ENCODE measurements at places on chromosomes 3 and 15.

- DNase-seq: no peak
Measured at GRCh38 chr3:8872261-8872660, 91.0 kb downstream of the RAD18 start.

GRCh38 chr3:4401441-4401840, 65.6 kb downstream of the SUMF1 start:
- DNase-seq: no peak

DNA sequence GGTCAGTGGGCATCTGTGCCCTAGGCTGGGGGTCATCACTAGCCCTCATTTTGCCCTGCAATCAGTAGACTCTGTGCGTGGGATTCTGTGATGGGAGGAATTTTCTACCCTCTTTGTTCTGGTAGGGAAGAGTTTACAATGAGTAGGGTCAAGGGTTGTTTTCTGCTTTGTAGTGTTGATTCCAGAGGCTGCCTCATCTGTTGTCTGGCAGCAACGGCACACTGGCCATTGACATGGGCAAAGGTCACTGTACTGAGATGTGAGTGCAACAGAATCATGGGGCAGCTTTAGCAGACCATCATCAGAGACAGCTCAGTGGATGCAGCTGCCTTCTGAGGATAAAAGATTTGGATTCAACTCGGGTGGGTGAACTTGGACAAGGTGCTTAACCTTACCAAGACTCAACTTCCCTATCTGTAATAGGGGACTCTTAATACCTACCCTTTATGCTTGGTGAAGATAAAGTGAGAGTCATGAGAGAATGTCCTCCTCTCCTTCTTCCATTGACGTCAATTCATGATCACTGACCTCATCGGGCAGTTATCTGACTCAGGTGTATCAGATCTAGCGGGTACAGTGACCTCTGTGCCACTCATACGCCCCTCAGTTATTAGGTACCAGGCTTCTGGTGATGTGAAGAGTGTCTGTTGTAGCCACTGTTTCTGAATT, 127.5 kb downstream of the RPLP1 start:
- no peak for DNase-seq

DNA sequence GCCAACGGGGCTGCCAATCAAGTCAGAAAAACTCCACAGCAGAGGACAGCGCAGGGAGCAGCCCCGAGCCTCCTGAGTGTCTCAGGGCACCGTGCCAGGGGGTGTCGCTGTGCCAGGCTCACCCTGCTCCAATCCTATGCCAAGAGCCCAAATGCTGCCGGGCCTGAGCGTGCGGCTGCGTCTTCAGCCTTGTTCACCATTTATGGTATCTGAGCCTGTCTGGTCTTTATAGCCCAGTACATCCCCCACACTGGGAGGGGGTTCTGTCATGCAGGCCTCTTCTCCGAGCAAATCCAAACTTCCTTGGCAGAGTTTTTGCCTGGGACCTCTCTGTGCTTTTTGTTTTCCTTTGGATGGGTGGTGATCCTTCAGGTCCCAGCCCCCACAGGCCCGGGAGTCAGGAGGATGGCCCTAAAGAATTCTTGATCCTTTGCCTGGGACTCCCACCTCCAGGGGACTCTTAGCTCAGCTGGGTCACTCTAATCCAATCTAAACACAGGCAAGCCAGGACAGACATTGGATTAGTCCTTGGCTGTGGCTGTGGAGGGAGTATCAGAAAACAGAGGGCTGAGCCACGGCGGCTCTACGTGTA, 135.1 kb upstream of the HACD2 start:
- no peak for DNase-seq

- no peak for DNase-seq
Measured at GRCh38 chr3:73114711-73115110, 53.3 kb downstream of the EBLN2 start.

GRCh38 chr3:154656486-154656885, 226.5 kb upstream of the GPR149 start:
- DNase-seq: no peak

DNA sequence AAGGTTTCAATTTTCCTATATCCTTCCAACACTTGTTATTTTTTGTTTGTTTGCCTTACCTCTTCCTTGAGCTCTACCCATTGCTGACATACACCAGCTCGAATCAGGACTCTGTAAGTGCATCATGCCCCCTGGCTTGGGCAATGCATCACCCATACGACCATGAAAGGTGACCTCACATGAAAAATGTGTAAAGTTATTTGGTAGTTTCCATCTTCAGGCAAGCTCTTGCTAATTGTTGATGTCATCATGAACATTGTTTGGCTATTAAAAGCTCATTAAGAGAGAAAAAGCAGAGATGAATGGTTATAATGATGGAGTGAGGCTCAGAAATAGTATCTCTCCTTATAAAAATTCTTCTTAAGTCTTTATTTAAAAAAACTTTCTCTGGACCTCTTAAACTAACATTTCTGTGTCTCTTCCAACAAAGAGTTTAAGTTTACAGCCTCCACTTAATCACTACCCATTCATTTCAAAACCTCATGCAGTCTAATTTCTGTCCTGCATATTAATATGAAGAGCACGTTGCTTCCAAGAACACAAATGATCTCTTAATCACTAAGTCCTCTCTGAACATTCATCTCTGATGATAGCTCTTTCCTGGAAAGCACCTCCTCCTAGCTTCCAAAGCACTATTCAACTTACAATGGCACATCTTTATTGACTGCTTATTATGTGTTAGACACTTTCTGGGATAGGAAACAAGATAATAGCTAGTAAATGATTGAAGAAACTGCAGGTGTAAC, 236.3 kb downstream of the NFKBIZ start:
- DNase-seq: no peak

DNA sequence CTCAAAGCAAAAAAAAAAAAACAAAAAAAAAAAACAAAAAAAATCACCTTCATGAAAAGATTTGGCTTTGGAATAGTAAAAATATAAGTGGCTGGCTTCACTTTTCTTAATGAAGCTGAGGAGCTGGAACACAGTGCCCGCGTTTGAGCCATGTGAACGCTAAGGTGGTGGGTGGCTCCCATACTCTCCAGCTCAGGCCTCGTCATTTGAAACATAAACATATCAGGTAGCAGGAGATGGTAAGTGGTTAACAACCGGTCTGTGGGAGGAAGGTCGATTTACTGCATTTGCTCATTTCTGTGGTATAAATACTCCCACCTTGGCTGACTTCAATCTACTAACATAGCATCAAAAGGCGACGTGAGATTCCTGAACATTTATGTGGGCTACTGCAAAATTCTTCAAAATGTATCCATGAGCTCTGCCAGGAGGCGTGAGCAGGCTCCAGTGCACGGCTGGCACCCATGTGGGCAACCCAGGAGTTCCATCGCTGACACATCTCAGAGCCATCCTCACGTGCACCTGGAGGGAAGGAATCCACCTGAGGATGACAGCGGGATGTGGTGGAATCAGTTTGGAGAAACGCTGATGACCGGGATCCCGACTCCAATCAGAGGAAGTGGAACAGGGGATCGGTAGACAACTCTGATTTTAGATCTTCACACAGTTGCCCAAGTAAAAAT, 157.6 kb downstream of the ATP10A start:
- DNase-seq: no peak

All from LoVo (cell line).